Mesothelial cell of epicardium (in vitro differentiated cells): ENCODE measurements at places on chromosomes 12 and 14.

GRCh38 chr14:54935958-54936357 lies 33.3 kb upstream of the GCH1 start:
- DNase-seq = no peak

DNA sequence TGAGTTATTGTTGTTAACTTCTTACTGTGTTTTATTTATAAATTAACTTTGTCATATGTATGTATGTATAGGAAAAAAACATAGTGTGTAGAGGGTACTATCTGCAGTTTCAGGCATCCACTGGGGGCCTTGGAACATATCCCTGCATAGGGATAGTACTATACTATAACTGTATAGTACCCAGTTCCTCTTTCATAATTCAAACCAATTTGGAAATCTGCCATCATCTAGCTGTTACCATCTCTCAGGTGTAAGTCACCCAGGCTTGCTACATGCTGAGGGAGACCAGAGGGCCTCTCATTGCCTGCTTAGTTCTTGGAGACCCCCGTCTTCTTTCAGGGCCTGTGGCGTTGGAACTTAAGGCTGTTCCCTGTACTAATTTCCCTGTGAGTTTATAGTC lies 12.9 kb upstream of the DCD start:
- no peak for DNase-seq

DNA sequence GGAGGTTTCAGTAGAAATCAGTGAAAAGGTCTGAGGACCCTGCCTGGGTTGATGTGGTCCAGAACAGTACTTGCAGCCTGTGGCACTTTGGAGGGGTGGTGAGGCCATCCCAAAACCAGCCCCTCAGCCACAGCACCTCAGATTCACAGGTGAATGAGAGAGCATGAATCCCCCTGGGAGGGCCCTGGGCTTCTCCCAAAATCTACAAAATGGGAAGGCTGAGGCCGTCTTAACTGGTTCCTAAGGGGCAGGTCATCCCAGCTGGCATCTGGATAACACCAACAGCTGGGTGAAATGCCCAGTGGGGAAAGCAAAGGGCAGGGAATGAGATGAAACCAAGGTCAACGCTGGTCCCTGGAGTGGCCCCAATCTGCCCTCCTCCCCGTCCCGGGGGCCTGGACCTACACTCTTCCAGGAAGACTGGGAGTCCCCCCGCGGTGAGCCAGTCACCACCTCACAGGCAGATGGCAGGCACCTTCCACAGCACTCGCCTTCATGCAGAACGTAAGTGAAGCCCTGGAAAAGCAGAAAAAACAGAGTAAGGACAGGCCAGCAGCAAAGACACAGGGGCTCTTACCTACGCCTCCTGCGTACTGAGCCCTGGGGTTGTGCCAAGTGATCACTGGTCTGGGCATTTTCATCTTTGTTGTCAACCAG lies 26.3 kb upstream of the ANO2 start:
- no peak for DNase-seq

- DNase-seq = no peak
Observed at GRCh38 chr12:106137530-106138356, 1.0 kb downstream of the NUAK1 start.

- DNase-seq = no peak
Observed at GRCh38 chr12:79206871-79207270, 342.3 kb downstream of the SYT1 start.
